ENCODE measurements at places on chromosomes 3 and 15.

- DNase-seq = no peak
- H3K27me3 ChIP-seq = no peaks in the 10 kb centered on the region
- H3K4me3 ChIP-seq = no peak overlapping the region
- H3K36me3 ChIP-seq = no peaks in the 10 kb centered on the region
- no peaks in the 10 kb centered on the region for H3K4me1 ChIP-seq
Observed at GRCh38 chr3:174859756-174860155, 622 bp downstream of the NAALADL2 start.

DNA sequence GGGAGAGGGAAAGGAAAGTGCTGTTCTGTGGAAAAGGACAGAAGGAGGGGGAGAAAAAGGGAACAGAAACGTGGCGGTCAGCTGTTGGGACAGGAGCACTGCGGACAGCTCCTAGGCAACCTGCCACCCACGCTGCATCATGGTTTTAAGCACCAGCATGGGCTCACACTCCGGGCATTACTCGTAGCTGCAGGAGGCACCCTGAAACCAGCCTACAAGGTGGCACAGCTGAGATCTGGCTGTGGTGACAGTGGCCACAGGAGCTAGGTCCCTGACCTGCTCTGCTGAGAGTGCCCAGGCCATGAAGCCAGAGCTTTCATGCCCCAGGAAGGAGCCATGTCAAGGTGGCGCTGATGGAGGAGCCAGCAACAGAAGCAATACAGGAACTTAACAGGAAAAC lies 161.4 kb upstream of the ST8SIA2 start:
- no peak for DNase-seq
- no peak overlapping the region for H3K4me3 ChIP-seq
- peaks cover 16% of the 10 kb centered on the region for H3K36me3 ChIP-seq
- H3K27me3 ChIP-seq = peaks cover 31% of the 10 kb centered on the region

DNA sequence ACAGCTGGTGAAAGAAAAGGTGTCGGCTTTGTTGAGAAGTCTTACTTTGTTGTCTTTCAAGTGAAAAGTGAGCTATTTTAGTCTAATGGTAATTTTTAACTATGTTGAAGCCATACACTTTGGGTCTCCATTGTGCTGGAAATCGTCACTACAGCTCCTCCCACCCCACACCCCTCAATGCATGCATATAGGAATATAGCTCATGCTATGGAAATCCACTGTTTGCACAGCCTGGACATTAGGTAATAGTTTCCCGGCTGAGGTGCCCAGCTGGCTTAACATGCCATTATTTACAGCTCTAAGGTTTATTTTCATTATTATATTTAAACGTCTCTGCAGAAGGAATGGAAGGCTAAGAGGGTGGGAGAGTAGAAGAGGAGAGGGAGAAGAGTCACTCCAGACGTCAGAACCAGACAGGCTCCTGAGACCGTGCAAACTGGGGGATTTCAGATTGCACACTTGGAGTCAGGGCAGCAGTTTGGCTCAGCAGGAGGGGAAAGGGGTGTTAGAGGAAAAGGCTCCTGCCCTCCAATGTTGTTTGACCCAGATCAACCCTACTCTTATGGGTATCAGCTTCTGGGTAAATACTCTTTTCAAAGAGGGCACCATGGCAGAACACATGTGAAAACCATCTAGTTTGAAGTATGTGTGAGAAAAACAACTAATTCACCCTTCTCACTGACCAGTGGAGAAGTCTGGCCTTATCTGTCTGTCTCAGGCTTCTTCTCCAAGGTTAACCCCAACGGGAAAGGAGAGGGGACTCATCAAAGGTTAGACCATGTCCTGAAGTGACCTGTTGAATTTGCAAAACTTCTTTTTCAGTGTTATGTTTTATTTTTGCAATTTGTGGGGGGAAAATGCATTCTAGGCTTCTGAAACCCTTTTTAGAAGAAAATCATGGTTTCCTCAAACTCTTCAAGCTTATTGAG lies 218.7 kb upstream of the CTDSPL start:
- no peak overlapping the region for H3K4me3 ChIP-seq
- no peaks in the 10 kb centered on the region for H3K4me1 ChIP-seq
- H3K27ac ChIP-seq = no peak overlapping the region

DNA sequence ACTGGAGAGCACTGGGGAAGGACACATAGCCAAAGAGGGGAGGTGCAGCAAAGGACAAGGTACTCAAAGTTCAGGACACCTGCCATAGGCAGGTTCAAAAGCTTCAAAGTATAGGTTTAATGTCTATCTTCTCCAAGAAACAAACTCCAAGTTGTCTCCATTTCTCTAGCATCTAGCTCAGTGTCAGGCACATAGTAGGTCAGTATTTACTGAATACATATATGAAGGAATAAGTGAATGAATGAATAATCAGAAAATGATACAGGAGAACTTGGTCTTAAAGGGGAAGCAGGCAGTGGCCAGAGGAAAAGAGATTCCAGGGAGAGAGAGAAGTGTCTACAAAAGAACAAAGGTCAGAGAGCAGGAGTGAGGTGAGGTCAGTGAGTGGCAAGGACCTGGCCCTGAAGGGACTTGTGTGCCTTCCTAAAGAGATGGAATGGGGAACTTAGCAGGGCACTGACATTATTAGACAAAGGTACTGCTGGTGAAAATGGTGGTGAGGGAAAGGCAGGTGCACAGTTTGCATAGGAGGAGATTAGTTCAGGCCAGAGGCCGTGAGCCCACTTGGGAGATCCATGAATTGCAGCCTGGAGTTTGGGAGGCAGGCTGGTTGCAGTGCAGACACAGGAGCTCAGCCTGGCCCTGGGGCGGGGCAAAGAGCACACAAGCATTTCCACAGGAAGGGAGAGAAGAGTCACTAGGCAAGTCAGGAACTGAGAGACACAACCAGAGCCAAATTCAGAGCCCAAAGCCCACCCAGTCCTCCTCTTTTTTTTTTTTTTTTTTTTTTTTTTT lies 21.4 kb downstream of the TBC1D2B start:
- H3K36me3 ChIP-seq = peaks cover 16% of the 10 kb centered on the region
- no peaks in the 10 kb centered on the region for H3K27me3 ChIP-seq
- H3K27ac ChIP-seq = peak overlapping the region; percentile 96
- peaks cover 96% of the 10 kb centered on the region for H3K4me1 ChIP-seq

DNA sequence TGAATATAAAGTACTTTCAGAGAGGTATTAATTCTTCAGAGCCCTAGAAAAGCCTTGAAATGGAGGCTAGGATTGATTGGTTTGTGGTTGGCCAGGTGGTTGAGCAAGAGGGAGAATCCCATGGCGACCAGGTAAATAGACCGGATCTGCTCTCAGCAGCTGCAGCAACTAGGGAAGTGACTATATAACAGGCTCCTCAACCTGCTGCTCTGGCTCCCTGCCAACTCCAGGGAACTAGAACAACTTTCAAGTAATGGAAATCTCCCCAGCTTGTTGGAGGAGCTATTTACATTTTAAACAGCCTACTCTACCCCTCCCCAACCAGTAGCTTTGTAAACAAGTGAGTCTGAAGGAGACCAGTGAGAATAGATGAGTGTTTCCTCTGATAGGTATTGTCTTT lies 121.8 kb upstream of the CADM2 start:
- H3K36me3 ChIP-seq = no peaks in the 10 kb centered on the region
- no peak for DNase-seq
- no peak overlapping the region for H3K27ac ChIP-seq
- no peak overlapping the region for H3K4me3 ChIP-seq

DNA sequence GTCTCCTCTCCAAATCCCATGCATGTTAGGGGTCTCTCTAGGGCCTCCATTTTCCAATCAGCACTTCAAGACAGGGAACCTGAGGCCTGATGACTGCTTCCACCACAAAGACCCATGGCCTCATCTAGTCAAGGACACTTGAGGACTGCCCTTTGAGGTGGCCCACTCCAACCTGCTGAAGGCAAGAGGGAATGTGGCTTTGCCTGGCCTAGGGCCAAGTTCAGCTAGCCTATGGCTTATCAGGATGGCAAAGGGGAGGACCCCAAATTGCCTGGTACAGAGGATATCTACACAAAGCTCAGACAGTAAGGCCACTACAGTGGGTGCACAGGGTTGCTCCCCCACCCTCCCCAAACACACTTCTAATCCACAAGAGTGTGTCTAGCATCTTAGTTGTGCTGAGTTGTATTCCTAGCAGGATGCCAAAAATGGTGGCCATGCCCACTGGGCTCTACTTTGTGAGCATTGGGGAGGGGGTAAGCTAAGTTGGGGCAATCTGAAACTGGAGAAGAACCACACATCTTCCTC lies 10.0 kb upstream of the GRAMD2A start:
- DNase-seq = no peak
- H3K4me1 ChIP-seq = no peaks in the 10 kb centered on the region
- H3K27me3 ChIP-seq = no peaks in the 10 kb centered on the region
- no peak overlapping the region for H3K4me3 ChIP-seq
- H3K36me3 ChIP-seq = peaks cover 17% of the 10 kb centered on the region
- H3K27ac ChIP-seq = peak overlapping the region; percentile 24

DNA sequence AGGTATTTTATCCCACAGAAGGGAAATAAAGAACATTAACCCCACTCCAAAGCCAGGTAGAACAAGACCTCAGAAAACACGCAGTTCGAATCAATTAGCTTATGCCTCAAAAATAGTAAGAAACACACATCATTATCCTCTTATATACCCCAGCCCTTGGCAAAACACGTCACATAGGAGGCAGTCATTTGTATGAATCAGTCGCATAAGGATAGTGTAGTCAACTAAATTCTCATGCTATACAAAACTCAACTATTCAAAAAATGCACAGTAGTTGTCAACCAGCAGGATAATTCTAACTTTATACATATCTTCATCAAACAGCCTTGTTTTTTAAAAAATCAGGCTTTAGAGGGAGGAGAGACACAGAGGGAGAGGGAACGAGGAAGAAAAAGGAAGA lies 298.4 kb downstream of the FOXP1 start:
- H3K4me1 ChIP-seq = peaks cover 79% of the 10 kb centered on the region
- peak overlapping the region; percentile 47 for H3K27ac ChIP-seq
- no peak for DNase-seq
- H3K27me3 ChIP-seq = no peaks in the 10 kb centered on the region

DNA sequence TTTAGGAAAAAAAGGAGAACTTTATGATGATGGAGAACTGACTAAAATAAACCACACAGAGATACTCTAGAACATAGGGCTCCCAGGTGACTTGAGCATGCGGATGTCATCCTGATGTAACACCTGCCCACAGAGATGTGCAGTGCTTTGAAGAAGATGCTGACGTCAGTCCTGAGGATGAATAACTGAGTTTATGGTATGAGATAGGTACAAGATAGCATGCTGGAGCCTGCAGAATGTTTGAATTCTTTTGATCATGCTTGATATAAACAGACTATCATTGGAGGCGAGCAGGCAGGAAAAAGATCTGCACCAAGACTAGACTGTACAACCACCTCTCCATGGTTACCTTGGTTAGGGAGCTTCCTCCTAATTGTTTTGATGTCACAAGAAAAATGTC lies 12.4 kb downstream of the CCR4 start:
- DNase-seq = no peak
- H3K4me3 ChIP-seq = no peak overlapping the region
- H3K27ac ChIP-seq = peak overlapping the region; percentile 83

DNA sequence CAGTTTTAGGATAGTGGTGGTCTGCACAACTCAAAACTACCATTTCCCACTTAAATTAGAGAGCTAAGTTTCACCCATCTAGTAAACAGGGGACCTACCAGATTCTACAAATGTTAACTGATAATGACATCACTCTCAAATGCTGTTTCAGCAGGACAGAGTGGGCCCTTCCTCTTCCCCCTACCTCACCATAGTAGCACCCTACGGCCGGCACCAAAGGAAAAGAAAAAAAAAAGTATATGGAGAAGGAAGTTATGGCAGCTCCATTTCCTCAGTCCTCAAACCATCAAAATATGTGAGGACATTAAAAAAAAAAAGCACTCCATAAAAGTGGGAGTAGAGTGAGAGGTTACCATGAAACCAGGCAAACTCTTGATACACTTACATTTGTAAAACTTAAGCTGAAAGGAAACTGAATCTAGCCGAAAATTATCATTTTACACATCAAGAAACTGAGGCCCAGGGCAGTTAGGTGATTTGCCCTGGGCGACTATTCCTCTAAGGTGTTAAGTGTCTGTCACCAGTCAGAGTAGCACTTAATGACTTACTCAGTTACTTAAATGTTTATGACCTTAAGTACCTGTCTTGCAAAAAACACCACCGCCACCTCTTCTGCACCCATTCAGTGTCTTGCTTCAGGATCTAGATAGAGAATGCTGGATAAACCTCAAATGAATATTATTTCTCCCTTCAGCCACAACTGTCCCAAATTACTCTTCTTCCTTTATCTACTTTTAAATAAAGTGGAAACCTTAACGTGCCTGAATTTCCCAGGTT lies 2.7 kb downstream of the MSL2 start:
- no peaks in the 10 kb centered on the region for H3K27me3 ChIP-seq
- H3K27ac ChIP-seq = peak overlapping the region; percentile 99
- H3K4me1 ChIP-seq = peaks cover 85% of the 10 kb centered on the region
- peak overlapping the region; percentile 89 for H3K4me3 ChIP-seq
- DNase-seq = no peak

DNA sequence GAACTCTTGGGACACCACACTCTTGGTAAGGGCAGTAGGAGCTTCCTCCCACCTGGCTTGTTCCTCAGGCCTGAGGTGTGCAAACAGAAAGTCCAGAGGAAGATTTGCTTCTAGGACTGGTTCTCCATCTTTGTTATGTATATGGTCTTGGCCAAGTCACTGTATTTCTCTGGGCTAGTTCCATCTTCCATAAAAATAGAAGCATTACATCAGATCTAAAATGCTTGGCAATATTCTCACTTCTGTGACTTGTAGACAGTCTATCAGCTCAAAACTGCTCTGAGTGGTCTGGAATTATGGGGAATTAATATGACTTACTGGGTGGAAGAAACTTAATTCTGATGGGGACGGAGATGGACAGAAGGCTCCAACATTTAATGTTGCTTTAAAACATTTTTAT lies 55.2 kb downstream of the TMEM108 start:
- peaks cover 3% of the 10 kb centered on the region for H3K27me3 ChIP-seq
- H3K36me3 ChIP-seq = no peaks in the 10 kb centered on the region
- no peaks in the 10 kb centered on the region for H3K4me1 ChIP-seq
- DNase-seq = no peak
- H3K4me3 ChIP-seq = no peak overlapping the region

- peak overlapping the region; percentile 2 for H3K27ac ChIP-seq
- H3K4me1 ChIP-seq = peaks cover 11% of the 10 kb centered on the region
- H3K36me3 ChIP-seq = peaks cover 71% of the 10 kb centered on the region
- no peak overlapping the region for H3K4me3 ChIP-seq
- H3K27me3 ChIP-seq = no peaks in the 10 kb centered on the region
- DNase-seq = no peak
Observed at GRCh38 chr15:63250312-63250965, 27.0 kb upstream of the APH1B start.

DNA sequence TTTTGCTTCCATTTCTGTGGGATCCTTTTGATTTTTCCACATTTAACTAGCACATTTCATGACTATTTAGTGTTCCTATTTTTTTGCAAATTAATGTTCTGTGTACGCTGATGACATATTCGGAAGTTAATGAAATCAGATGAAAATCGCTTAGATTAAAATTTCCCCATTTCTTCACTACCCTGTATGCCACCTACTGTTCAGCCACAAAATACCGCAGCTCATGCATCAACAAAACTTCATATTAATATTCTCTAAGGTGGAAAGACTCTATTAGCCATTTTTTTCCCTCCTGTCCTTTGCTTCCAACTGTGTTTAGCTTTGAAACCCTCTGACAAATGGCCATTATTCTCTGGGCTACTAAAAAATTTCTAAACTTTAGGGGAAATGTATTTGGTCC lies 300.6 kb downstream of the MECOM start:
- H3K27me3 ChIP-seq = peaks cover 27% of the 10 kb centered on the region
- H3K27ac ChIP-seq = no peak overlapping the region
- no peaks in the 10 kb centered on the region for H3K36me3 ChIP-seq
- H3K4me3 ChIP-seq = no peak overlapping the region

- no peaks in the 10 kb centered on the region for H3K36me3 ChIP-seq
- no peak overlapping the region for H3K27ac ChIP-seq
- H3K27me3 ChIP-seq = peaks cover 11% of the 10 kb centered on the region
- no peak for DNase-seq
- no peaks in the 10 kb centered on the region for H3K4me1 ChIP-seq
Observed at GRCh38 chr3:131883086-131883485, 151.7 kb downstream of the CPNE4 start.

Measured in naive thymus-derived CD8-positive, alpha-beta T cell (primary cell).